ENCODE measurements at places on chromosomes 4 and X.
A peak's percentile ranks its signal among the peaks of the same experiment; 100 is the strongest.

DNA sequence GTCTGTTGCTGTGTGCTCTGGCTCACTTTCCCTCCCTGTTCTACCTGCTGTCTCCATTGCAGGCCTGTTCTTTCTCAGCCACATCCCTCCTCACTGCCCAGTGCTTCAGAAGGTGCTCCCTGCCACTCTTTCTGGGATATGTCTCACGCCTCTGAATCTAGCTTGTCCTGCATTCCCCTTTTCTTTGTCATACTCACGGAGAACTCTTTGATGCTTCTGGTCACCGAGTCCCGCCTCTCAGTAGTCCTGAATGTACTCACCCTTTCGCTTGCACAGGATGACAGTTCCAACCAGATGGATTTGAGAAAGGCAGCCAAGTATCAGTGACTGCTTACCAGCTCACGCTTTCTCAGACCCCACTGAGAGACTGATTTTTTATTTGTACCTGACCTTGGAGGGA is 65.2 kb upstream of the TLR2 start:
- no peak for DNase-seq

GRCh38 chr4:185774131-185774653 is 37.8 kb downstream of the SORBS2 start:
- no peak for DNase-seq

GRCh38 chr4:36304138-36304681 is 22.8 kb downstream of the DTHD1 start:
- no peak for DNase-seq

DNA sequence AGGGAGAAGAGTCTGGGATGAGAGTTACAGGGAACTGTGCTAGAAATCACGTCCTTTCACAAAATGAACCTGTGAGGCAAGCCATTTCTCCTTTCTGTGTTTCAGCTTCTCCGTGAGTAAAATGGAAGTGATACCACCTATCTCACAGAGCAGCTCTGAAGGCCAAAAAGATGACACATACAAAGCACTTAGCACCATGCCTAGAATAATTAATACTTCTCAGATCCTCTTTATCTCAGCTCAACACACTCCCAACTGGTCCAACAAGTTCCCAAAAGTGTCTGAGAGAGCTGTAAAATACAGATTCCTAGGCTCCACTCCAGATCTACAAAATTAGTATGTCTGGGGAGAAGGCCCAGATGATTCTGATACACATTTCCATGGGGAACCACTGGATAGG is 38.3 kb downstream of the LHFPL1 start:
- no peak for DNase-seq

DNA sequence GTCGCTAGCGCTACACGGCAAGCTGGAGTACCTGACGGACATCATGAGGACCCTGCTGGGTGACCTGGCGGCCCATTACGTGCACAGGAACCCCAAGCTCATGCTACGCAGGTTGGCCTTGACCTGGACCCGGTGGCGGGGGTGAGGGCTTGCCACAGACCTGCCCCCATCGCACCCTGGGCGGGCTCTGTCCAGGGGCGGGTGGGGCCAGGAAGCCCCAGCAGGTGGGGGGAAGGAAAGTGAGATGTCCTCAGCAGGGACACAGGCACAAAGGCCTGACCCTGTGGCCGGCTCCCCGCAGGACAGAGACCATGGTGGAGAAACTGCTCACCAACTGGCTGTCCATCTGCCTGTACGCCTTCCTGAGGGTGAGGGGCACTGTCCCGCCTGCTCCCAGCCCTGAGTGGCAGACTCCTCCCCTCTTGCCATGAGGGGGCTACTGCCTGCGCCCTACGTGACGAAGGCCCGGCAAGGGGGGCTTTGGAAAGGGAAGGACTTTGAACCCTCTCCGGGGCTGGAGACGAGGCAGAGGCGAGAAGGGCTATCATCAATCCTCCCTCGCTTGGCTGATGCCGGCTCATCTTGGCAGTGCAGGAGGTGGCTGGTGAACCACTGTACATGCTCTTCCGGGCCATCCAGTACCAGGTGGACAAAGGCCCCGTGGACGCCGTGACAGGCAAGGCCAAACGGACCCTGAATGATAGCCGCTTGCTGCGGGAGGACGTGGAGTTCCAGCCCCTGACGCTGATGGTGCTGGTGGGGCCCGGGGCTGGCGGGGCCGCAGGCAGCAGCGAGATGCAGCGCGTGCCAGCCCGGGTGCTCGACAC is 5.3 kb upstream of the SRPK3 start:
- no peak for DNase-seq

DNA sequence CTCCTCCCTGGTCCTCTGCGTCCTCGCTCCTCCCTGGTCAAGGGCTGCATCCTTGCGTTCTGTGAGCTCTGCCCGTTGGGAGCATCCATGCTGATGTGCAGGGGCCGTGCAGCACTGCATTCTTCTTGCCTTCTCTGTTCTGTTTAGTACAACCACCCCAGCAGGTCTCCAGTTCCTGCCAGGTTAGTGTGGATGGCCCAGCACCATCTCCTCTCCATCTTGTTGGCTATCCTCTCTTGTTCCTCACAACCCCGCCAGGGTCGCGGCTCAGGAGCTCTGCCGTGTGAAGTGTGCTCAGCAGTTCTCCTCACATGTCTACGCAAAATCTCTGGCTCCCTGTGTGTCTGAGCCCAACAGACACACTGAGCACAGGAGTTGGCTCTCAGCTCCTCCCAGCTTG is 10.4 kb upstream of the MAEA start:
- no peak for DNase-seq

DNA sequence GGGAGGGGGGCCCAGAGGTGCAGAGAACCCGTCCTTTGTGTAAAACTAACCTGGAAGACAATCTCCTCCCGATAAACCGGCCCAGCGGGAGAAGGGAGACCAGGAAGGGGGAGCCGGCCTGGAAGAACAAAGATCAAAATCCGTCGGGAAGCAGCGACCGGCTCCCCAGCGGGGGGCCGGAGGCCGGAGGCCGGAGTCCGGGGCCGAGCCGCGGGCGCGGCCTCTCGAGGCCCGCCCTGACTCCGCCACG is 552 bp downstream of the ZDHHC9 start:
- no peak for DNase-seq

GRCh38 chr4:41362621-41363383 is 106.1 kb downstream of the UCHL1 start:
- no peak for DNase-seq

DNA sequence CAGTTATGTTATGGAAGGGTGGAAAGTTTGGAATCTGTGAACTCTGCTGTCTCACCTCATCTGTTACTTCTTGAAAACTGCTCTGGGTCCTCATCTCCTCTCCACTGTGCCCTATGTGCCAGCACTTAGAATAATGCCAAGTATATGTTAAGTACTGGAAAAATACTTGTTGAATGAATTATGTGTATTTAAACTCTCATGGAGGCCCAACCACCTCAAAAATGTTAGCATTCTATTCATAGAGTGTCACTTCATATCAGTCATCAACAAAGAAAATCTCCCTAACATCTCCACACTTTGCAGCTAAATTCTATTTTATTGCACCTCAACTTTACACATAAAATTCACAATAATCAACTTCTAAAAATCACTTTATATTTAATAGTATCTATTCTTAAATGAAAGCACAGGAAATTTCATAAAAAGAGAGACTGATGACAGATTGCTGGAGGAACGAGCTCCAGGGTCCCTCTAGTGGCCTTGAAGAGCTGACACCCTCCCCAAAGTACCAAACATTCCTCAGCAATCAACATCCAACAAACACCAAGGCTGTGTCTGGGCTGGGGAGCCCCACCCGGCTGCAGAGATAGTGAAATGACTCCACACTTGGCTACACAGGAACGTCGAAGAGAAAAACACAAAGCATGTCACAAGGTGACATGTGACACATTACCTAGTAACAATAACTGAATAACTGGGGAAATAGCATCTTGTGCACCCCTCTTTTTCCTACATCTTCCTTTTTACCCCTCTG is 45.8 kb downstream of the SLC39A8 start:
- peak; percentile 23 for DNase-seq

Measured in AG09309 (cell line).